ENCODE measurements at places on chromosomes 2 and 18.

DNA sequence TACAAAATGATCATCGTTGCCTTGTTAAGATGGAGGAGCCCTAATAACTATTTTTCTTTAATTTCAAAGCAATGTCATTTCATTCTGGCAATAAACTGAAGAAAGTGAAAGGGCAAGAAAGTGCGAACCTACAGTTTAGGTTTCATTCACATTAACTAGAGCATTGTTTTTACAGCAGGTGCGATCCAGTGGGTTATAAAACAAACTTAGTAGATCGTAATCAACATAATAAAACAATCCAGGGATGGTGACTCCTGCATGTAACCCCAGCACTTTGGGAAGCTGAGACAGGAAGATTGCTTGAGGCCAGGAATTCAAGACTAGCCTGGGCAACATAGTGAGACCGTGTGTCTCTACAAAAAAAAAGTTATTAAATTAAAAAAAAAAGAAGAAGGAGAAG is 51.1 kb downstream of the AP1S3 start:
- no peak for DNase-seq

- DNase-seq: no peak
These were observed 373.0 kb downstream of the CDH2 start for GRCh38 chr18:27803957-27804356.

DNA sequence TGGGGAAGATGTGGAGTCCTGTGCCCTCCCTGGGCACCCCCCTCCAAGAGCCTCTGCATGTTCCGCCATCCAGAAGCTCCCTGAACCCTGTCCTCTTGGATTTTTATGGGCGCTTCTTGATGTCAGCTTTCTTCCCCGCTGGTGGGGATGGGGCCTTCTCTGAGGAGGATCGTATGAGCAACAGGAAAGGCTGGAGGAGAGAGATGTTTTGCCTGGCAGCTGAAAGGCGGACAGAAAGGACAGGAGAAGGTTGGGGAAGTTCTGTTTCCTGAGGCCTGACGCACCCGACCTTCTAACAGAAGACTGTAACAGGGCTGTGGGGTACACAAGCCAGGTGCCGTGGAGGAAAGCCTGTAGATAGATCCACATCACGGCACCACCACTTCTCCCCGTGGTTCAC is 238.8 kb downstream of the LDLRAD4 start:
- DNase-seq: no peak

DNA sequence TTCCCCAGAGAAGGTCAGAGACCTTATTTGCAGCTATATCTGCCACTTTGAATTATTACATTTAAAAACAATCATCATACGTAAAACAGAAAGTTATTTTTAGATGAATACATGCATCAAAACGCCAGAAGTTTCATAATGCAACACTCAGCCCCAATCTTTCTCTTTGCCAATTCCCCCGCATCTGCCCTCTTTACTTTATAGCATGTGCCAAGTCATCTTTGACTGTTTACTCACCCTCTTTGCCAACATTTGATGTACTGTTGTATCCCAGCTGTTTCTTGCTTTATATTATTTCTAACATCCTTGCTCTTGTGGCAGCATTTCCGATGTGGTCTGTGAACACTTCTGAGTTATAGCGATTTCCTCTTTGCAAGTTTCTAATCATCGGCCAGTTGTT is 86.2 kb downstream of the CRIM1 start:
- DNase-seq: no peak

GRCh38 chr18:50405582-50406271 is 30.9 kb downstream of the SKA1 start:
- no peak for DNase-seq
